ENCODE measurements at places on chromosomes 13 and 19.

GRCh38 chr13:51276636-51277035 is 54.4 kb downstream of the FAM124A start:
- DNase-seq: no peak

DNA sequence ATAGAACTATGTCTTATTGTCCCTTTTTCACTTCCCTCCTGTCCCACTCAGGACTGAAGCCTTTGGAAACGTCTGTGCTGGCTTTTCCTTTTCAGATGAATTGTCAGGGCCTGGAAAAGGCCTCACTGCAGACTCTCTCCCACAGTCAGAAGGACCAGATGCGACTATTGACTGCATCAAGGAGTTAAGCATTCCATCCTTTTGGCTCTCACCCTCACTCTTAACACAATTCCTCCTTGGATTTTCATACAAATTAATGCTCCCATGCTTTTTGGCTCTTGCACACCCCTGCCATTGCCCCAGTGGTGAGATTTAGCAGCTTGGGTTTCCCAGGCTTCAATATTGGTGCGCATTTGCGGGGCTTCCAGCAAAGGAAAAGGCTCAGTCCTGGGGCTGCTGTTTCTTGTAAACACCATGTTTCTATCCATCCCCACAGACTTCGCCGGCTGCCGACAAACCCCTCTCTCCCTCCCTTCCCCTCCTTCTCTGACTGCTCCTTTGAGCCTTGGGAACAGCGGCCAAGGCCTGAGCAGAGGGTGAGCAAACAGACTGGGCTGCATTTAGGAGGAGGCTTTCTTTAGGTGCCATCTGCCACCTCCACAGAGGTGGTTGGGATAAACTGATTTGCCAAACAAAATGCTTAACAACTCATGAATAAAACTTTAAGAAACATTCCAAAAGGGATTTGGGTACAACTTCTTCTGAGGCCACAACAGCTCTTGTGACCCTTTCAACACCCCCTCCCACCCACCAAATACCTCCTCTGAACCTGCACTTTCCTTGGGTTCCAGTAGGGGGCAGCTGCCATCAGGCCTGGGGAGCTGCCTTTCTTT is 48.6 kb upstream of the PCDH8 start:
- no peak for DNase-seq

DNA sequence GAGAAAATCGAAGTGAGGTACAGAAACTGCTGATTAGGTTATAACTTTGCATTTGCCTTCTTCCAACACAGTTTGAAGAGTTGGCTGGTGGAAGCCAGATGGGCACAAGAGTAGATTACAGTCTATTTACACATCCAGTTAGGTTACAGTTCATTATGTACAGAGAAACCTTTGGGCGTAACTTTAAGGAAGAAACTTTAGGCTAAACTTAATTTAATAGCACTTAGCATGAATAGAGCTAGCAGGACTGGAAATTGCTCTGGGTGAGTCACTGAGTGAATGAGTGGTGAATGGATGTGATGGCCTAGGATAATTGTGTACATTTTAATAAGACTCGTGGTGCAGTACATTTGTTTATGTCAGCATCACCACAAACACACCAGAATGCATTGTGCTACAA is 62.9 kb upstream of the KLHL1 start:
- DNase-seq: no peak

DNA sequence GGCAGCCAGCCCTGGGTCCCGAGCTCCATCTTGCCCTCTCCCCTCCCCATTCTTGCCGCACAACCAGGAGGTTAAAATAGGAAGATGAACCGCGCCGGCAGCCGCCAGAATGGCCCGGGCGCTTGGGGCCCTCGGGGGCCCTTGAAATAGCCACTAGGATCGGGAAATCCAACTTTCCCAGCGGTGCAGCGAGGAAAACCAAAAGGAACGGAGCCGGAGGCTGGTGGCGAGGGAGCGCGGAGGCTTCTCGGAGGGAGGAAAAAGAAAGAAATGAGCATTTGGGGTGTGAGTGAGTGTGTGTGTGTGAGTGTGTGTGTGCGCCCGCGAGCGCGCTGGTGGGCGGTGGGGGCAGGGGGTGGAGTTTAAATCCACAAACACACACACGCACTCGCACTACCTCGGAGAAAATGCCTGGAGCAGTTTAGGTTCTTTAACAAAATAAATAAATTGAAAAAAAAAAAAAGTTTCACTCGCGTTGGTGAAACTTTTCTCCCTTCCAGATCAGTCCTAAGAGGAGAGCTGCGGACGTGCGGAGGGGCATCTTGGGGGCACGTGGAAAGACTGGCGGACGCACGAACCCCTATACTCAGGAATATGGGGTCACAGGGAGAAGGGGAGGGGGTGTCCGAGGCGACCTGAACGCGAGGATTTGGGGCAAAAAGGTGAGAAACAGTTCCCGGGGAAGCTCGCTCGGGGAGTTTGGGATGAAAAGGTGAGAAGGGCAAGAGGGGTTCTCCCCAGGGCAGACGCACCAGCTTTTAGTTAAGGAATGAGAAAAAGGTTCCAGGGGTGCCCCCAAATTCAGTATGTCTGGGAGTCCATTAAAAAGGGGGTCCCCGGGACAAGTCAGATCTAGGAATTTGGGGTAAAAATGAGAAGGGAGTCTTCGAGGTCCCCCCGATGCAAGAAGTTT is 1.3 kb downstream of the RFX2 start:
- DNase-seq: no peak

DNA sequence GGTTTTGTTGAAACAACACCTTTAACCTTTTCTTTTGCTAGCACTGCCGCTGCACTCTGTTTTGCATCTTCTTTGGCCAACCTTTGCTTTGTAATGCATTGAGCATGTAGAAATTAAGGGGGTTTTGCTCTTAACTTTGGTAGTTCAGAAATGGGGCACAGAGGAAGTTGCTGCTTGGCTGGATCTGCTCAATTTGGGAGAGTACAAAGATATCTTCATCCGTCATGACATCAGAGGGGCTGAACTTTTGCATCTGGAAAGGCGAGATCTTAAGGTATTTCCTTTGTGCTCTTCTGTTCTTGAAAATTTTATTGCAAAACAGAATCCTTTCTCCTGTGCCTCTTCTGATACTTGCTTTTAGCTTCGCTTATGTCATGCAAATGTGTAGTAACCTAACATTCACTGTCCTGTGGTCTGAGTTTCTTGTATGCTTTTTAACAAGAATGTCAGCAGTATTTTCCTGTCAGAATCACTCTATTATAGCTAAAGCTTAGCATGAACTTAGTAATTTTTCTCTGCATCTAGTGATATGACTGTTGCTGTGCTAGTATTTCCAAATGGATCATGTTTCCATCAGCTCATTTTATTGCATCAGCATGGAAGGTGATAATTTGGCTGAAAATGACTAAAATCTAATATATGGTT is 50.7 kb upstream of the AKAP11 start:
- DNase-seq: no peak

- no peak for DNase-seq
Measured at GRCh38 chr13:49021953-49022352, 46.2 kb downstream of the FNDC3A start.

DNA sequence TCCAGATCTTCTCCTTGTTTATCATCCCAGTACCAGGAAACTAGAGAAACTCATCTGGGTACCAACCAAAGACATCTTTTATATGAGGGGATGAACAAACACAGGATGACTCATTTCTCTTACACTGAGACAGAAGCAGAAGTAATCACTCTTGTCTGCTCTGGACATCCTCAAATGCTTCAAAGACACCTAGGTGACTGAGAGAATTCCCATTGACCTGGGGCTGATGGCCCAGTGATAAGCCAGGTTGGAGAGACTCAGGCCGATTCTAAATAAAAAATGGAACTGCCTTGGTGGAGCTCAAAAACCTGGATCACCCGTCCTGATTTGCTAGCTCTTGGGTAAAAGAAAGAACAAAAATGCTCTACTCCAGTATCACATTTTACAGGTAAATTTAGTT is 182.2 kb downstream of the ZNF486 start:
- no peak for DNase-seq

DNA sequence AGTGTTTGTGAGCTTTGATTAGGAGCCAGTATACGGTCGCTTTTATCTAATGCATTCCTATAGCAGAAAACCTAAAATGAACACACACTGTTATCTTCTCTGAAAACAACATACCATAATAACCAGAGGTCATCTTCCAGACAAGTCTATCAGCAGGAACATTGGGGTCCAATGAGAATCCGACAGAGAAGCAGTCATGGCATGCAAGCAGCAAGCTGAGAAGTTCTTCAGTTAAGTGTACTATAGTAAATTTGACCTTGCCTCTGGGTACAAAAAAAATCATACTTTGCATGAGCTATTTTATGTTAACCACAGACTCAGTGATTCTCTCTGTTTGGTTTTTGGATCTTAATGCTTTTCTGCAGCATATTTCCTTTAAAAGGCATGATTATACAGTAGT is 1505.1 kb downstream of the PCDH9 start:
- no peak for DNase-seq

DNA sequence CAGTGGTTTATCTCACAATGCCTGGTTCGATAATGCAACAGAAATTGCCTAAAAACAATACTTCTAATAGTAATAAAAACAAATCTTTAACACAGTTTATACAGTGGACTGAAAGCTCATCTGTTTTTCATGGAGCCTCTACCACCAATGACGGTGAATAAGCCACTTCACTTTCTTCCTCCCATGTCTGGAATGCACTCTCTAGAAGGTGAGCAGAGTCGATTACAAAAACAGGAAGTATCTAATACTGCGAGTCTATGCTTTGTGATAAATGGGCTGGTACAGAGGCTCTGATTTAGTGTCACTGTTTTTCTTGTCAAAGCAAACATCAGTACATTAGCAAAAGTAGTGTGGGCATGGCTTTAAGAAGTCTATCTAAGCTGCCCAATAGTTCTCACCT is 1348.6 kb upstream of the SLC10A2 start:
- no peak for DNase-seq

DNA sequence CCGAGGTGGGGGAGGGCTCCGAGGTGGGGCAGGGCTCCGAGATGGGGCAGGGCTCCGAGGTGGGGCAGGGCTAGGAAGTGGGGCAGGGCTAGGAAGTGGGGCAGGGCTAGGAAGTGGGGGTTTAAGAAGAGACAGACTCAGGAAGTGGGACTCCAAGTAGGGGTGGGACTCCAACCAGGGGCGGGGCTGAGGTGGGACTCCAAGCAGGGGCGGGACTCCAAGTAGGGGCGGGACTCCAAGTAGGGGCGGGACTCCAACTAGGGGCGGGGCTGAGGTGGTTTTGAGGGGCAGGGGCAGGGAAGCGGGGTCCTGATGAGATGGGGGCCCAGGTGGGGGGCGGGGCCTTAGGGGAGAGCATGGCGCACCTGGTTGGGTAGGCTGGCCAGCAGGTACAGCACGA is 13.6 kb downstream of the CFD start:
- DNase-seq: peak; percentile 39

DNA sequence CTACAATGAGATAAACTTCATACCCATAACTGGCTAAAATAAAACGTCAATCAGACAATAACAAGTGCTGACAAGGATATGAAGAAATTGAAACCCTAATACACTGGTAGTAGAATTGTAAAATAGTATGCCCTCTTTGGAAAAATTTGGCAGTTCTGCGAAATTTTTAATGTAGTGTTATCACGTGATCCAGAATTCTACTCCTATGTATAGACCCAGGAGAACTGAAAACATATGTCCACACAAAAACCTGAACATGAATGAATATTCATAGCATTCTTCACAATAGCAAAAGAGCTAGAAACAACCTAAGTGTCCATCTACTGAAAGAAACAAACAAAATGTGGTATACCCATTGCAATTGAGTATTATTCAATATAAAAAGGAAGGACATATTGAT is 14.2 kb upstream of the MYO16 start:
- no peak for DNase-seq

- no peak for DNase-seq
Measured at GRCh38 chr13:41709511-41709910, 251.4 kb downstream of the VWA8 start.

DNA sequence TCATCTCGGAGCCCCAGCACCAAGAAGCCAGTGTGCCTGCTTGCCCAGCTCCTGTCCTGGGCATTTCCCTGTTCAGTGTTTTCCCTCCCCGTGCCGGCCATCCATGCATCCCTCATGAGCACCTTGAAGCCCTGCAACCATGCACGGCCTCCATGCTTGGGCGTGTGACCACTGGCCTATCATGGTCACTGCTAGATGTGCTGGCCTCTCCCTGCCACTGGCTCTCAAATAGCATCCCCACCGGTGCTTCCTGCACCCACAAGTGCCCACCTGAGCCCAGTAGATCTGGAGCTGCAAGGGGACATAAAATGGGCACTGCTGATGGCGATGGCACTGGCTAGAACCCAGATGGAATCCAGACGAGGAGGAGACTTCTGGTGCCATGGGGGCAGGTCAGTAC is 126.0 kb downstream of the TUBA3C start:
- no peak for DNase-seq

DNA sequence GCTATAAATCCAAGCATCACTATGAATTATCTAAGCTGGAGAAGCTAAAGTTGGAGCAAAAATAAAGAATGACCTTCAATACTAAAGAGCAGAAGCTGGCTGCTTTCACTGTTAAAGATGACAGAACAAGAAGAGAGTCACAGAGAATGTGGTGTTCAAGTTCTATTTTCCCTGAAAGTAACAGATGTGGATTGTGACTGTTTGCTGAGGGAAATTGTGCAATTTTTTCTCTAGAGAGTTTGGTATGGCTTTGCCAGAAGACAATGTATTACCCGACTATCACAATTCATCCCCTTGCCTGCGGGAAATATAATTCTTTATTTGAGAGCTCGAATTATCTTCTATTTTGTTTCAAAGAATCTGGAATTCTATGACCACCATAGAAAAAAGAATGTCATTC is 83.1 kb downstream of the TNFSF13B start:
- DNase-seq: no peak

DNA sequence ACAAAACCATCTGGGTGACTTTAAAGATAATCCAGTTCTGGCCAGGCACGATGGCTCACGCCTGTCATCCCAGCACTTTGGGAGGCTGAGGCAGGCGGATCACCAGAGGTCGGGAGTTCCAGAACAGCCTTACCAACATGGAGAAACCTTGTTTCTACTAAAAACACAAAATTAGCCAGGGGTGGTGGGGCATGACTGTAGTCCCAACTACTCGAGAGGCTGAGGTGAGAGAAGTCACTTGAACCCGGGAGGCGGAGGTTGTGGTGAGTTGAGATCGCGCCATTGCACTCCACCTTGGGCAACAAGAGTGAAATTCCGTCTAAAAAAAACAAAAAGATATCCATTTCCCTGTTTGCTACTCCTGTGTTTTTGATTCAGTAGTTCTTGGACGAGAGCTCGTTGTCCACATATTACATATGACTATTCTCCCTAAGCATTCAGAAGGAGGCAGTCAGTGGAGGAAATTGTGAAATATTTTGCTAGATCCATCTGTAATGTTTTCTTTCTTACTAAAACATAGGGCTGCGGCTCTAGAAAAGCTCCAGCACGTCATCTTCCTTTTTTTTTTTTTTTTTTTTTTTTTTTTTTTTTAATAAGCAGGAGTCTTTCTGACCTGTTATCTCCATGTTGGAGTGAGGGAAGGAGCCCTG is 33.6 kb downstream of the ZNF701 start:
- DNase-seq: peak; percentile 45

DNA sequence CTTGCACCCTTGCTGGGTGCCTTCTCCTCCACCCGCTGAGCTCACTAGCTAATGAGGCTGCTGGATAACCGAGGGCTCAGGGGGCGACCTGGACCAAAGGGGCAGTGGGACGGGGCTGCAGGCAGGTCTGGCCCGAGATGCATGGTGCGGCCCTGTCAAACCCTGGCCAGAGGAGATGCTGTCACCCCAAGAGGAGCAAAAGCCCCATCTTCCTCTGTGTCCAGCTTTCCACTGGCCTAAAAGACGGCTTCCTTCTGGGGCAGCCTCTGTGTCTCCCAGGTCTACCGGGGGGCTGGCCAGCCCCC is 261.8 kb downstream of the TBC1D4 start:
- DNase-seq: no peak

GRCh38 chr13:80259159-80259558 is 81.8 kb downstream of the SPRY2 start:
- no peak for DNase-seq

All from GM04503 (cell line).